Activated CD4-positive, alpha-beta T cell treated with anti-CD3 and anti-CD28 coated beads for 24 hours (primary cell): ENCODE measurements at places on chromosomes 12 and 14.

DNA sequence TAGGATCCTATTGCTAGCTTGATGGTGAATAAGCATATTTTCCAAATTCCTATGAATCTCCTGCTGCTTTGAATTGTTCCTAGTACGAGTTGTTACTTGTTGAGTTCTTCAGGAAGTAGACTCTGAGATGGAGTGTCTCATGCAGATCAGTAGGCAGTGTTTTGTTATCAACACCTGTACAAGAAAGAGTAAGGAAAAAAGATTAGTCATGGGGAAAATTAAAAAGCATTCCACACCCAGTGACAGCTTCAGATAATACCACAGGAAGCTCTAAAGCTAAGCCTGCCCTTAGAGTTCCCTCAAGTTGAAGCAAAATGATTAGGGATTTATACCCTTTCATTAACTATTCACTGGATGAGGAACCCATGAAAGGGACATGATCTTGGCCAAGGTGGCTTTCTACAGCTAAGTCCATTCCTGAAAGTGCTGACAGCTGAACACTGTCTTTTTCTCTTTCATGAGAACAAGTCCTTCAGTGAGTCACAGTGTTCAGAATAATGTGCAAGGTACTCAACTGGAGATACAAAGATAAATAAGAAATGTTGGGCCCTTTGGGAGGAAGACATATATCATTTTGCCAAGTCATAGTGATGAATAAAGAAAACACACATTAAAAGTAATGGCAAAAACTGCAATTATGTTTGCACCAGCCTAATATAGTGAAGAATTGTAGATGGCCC, 49.1 kb downstream of the CCER1 start:
- no peak for DNase-seq

- no peak for DNase-seq
Observed at GRCh38 chr12:102376181-102376747, 104.1 kb downstream of the IGF1 start.

DNA sequence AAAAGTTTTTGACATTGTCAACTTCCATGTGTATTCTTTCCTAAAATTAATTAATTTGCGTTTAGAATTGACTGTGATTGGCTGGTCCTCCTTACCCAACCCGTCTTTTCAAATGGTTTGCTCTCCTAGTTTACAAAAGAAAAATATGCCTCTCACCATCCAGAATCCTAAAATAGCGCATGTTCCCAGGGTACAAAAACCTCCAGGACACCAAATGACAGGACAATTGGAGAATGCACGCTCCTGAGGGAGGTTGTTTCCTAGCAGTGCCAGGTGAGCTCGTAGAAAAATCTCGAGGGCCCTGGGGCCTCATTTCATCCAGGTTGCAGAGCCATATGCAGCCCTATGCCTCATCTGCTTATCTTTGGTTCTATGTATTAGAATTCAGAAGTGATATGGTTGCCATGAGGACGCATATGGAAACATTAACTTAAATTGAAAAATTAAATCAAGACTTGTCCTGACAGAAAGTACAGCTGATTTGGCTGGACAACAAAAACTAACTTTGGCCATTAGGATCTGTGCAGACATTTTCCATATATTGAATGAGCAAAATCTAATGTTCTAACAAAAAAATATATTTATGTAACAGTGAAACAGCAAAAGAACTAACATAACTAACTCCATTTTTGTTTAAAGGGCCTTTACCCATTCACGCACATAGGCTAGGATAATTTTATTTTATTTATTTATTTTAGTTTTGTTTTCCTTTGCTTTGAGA, 28.2 kb upstream of the EGLN3 start:
- no peak for DNase-seq

- DNase-seq: no peak
Observed at GRCh38 chr12:24297516-24297915, 348.0 kb upstream of the SOX5 start.

DNA sequence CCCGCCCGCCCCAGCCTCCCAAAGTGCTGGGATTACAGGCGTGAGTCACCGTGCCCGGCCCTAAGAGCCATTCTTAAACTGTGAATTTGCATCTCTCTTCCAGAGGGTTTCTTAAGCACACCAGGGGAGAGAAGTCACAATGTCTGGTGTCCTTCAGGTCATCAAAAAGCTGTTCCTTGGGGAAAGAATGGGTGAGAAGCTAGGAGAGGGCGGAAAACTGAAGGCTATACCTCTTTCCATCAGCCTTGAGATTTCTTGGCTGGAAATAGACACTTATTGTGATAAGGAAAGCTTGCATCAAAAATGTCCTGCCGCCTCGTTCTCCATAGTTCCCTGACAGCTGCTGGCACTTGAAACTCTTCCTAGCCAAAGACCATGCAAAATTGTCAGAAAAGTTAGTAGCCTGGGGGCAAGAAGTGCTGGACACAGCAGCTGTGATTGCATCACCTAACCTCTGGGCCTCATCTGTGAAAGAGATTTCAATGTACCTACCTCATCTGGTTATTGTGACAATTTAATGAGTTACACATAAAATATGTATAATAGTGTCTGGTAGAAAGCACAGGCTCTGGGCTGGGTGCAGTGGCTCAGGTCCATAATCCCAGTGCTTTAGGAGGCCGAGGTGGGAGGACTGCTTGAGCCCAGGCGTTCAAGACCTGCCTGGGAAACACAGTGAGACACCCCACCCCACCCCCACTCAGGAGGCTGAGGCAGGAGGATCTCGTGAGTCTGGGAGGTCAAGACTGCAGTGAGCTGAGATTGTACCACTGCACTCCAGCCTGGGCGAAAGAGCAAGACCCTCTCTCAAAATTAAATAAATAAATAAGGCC, 9.7 kb upstream of the UBC start:
- no peak for DNase-seq

DNA sequence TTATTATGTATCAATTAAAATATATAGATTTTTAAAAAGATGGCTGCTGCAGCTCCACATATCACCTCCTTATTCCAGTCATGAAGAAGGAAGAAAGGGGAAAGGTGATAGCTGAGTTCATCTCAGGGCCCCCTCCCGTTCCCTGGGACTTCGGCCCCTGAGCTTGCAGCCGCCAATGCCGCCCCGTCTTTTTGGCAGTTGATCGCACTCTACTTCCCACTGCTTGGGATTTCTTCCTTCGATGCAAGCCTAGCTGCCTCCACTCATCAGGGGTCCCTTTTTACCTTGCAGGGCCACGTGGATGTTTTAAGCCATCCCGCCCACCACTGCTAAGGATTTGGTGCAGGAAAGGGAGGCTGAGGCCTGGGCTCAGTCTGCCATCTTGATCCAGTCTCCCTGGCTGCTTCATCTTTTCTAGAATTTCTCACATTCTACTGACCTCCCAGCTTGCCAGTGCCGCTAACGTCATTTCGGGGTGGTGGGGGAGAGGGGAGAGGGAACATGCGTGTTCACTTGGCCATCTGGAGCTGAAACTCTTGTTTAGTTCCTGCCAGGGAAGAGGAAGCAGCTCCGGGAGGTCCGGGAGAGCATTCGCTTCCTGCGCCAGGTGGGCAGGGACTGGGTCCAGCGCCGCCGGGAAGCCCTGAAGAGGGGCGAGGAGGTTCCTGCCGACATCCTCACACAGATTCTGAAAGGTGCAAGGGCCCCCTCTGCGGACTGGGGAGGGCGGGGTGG, 31.3 kb downstream of the CYP46A1 start:
- no peak for DNase-seq

- DNase-seq: no peak
Observed at GRCh38 chr12:22282283-22282682, 52.2 kb downstream of the ST8SIA1 start.

DNA sequence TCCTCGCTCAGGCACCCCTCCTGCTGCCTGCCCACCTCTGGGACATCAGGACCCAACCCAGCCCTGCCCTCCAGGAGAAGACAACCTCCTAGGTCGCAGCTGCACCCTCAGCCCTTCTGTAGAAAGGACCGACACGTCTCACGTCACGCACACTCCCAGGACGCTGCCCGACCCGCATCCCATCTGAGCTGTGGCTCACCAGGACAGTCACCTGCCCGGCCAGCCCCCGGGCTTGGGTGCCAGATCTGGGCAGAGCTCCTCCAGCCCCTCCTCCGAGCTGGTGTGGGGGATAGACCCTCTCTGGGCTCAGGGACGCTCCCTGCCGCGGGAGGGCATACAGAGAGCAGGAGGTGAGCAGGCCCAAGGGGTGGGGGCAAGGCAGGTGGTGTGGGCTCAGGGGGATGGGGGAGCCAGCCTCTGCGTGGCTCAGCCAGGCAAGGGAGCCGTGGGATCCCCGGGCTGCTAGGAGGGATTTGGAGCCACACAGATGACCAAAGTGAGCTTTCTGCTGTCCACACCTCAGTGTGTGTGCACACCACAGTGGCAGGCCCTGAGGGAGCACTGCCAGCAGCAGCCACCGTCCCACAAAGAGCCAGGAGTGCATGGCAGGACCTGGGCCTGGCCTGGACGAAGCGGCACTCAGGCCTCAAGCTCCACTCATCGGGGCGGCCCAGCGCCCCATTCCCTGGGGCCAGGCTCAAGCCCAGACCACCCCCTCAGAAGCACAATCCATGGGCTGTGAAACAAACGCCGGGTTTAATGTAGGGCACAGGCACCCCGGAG, 13.6 kb downstream of the DEGS2 start:
- no peak for DNase-seq

DNA sequence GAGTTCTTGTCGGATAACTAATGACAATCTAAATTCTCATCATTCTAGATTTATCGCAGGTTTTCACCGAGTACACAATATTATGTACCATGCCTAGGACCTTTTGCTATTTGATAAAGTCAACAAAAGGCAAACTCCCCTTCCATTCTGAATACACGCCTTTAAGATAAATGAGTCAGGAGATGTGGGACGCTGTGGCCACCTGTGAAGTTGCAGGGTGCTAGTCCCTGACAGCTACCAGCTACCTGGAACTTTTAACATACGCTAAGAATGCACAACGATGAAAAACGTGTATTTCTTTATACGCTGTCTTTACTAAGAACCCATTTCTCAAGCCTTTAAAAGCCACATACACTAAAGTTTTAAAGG, 678 bp downstream of the MDM1 start:
- DNase-seq: no peak

DNA sequence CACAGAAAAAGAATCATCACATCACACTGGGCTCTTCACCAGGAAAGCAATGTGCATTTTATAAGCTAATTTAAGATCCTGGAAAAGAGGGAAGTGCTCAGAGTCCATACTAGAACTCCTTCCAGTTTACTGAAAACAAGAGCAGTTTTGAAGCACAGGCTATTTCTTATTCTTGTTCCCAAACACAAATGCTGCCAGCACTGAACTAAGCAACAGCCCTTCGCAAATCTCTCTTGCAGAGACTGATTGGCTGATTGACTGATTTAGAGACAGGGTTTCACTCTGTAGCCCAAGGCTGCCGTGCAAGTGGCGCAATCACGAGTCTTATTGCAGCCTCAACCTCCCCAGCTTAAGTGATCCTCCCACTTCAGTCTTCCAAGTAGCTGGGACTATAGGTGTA, 44.8 kb downstream of the BCL2L14 start:
- DNase-seq: no peak

DNA sequence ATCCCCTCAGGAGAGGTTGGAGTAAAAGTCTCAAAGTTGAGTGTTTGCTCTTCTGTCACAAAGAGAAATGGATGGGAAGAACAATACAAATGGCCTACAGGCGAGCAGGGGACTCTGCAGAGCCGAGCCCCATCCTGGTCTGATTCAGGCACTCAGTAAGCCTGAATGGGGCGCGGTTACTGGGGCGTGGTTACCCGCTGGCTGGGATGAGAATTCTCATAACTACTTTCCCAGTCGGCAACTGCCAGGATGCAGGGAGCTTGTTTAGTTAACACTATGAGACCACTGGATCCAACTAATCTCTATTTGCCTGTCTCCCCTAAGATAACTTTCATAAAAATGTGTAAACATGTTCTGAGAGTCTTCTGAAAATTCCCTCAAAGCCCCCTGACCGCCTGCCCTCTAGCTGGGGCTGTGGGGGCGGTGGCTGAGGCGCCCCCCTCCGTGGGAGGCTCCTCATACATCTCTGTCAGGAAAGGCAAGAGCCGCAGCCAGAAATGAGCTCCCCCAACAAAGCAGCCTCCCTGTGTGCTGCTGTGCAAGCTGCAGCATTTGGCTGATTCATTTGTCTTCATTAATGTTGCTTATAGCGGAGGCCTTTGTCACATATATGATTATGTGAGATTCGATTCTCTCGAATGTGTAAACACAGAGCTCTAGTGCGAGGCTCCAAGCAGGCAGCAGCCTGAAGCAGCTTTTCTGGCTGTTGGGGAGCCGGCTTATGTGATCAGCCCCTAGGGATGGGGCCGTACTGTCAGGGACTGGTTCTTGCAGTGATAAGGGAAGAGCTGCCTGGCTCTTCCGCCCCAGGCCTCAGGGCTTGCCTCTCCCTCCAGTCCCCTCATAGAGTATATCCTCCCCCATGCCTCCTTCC, 126.1 kb upstream of the ARHGAP5 start:
- no peak for DNase-seq

DNA sequence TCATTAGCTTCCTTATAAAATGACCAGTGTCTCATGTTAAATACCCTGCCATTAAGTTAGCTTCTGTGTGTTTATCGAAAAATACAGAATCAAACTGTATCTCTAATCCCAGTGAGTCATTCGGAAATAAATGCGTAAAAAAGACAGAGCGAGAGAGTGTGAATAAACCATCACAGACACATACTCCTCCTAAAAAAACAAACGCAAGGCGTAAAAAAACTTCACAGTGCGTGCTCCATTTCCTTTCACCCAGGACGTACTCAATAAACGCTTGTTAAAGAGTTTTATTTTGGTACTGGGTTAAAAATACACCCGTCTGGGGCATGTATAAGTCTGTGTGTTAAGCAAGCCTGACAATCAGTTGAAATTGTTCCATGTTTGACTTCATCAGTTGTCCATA, 58.8 kb upstream of the ISM2 start:
- no peak for DNase-seq

DNA sequence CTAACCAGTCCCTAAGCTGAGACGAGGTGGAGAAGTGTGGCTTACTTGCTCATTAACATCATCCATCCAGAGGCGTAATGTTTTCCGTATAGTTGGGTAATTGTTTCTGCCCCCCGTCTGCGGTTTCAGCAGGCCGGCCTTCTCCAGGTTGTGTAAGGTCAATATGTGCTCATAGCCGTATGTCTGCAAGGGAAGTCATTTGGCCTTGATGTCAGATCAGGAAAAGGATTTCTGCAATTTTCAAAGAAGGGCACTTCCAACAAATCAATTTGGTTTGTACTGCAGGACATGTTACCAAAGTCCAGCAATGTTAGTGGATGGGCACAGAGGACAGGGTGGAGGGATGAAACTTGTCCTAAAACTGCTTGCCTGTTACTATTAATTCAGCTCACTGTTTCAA, 9.9 kb upstream of the DIABLO start:
- DNase-seq: no peak

DNA sequence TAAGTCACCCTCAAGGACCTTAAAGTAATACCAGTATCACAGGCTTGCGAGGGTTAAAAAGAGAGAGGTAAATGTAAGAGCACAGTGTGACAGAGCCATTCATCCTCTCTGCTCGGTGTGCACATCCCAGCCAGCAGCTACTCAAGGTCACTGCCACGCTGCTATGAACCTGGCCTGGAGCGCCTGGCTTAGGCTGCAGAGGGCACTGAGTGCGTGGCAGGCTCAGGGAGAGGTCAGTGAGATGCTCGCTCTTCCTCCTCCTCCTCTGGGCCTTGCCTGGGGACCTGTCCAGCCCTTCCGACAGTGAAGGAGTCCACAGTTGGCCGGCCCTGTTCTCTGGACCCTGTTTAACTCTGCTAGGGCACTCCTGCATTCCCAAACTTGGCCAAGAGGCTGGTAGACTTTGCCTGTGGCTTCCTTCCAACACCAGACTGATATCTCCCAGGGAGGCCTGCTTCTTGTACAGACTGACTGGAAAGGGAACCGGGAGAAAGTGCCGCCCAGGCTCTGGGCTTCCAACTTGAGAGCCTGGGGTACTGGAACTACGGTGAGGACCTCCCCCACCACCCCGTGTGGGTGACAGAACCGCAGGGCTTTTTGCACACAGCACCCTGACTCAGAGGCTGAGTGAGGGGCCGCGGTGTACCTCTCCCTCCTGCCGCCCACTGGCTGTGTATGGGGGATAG, 62.6 kb upstream of the CORO1C start:
- DNase-seq: no peak
